HCEC 1CT (cell line): ENCODE measurements at places on chromosomes 7 and 10.

DNA sequence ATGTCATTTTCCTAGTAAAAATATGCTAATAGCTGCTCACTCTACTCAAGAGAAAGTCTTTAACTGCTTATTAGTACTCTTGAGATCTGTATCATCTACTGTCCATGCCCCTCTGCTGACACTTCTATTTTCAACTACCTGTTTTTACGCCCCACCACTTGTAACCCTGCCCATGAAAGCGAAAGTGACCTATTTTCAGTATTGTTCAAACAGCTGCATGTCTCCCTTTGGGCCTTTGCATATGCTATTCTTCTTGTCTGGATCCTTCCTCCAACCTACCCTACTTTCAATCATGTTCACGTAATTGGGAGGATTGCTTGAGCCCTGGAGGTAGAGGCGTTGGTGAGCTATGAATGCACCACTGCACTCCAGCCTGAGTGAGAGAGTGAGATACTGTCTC lies 1481.3 kb downstream of the GATA3 start:
- no peak for DNase-seq

DNA sequence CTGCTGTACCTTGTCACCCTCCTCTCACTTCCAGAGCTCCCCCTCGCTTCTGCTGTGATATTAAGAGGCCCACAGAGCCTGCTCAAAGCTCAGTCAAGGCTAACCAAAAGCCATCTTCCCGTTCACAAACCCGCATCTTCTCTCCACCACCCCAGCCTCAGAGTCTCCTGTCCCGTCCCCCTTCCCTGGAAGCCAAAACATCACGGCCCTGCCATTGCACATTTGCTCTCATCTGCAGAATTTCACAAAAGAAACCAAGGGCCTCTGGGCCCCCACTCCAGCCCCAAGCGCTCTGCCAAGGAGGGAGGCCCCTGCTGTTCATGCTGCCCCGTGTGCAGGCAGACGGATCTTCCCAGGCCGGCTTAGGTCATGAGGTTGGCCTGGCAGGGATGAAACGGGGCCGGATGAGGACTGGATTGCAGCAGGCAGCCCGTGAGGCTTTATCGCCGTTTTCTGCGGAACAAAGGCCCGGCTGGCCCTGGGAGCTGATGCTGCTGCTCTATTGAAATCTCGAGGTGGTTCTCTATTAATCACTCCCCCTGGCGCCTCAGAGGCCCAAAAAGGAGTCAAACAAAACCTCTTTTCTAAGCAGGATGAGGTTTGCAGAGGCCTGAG lies 31.6 kb upstream of the FOXK1 start:
- no peak for DNase-seq

DNA sequence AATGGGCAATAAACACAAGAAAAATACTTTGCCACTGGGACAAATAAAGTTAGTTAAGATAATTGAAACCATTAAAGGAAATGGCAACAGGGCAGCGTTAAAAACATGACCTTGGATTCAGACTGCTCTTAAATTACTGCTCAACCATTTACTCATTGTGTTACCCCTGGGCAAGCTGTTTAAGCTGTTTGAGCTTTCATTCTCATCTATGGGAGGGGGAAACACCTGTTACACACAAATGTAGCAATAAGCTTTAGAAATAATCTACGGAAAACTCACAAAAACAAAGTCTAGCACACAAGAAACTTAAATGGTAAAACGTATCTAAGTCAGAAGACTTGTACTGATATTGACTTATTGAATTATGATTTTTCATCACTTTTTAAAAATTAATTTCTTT lies 137.1 kb downstream of the KMT2E start:
- no peak for DNase-seq

DNA sequence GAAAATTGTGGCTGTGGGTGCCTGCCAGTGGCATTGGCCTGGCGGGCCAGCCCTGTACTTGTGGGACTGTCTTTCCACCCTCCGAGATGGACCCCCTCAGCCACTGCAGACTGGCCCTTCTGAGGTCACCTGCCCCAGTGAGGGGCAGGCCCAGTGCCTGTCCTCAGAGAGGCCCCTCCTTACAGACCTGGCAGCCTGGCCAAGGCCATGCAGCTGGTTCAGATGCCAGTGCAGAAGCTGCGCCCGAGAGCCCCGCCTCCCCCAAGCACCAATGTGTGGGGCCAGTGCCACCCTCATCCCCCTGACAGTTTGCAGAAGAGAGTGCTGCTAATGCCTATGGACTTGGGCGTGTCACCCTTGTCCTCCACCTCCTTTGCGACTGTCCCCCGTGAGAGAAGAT lies 10.0 kb downstream of the ZNF316 start:
- DNase-seq, result no peak

GRCh38 chr10:8416192-8416701 lies 361.8 kb downstream of the GATA3 start:
- DNase-seq, result no peak

DNA sequence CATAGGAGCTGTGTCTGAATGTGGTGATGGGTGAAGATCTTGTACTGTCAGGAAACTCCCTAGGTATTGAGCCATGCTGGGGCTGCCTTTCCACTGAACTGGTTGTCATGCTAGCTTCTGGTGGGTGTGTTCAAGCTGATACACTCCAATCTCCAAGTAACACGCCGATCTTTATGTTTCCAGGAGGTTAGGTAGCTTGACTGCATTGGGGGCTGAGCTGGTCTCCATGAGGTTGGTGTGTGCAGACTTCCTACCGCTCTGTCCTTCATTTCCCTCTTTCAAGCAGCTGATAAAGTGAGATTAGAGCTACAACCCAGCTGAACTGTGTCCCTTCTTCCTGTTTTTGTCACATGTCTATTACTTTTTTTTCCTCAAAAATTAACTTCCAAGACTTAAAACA lies 265.5 kb downstream of the ANKRD30A start:
- no peak for DNase-seq

DNA sequence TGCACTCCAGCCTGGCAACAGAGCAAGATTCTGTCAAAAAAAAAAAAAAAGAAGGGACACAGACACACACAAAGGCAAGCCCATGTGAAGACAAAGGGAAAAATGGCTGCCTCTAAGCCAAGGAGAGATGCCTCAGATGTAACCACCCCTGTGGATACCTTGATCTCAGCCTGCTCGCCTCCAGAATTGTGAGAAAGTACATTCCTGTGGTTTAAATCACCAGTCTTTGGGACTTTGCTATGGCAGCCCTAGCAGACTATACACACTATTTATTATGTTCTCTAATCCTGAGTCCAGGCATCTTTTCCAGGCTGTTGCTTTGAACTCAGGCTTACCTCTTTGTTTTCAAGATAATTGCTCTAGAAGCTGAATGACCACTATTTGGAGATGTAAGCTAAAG lies 494.3 kb downstream of the GALNT17 start:
- DNase-seq, result no peak

GRCh38 chr10:68151453-68151852 lies 42.2 kb downstream of the MYPN start:
- no peak for DNase-seq

- no peak for DNase-seq
Observed at GRCh38 chr7:8113184-8113583, 144.6 kb downstream of the GLCCI1 start.

DNA sequence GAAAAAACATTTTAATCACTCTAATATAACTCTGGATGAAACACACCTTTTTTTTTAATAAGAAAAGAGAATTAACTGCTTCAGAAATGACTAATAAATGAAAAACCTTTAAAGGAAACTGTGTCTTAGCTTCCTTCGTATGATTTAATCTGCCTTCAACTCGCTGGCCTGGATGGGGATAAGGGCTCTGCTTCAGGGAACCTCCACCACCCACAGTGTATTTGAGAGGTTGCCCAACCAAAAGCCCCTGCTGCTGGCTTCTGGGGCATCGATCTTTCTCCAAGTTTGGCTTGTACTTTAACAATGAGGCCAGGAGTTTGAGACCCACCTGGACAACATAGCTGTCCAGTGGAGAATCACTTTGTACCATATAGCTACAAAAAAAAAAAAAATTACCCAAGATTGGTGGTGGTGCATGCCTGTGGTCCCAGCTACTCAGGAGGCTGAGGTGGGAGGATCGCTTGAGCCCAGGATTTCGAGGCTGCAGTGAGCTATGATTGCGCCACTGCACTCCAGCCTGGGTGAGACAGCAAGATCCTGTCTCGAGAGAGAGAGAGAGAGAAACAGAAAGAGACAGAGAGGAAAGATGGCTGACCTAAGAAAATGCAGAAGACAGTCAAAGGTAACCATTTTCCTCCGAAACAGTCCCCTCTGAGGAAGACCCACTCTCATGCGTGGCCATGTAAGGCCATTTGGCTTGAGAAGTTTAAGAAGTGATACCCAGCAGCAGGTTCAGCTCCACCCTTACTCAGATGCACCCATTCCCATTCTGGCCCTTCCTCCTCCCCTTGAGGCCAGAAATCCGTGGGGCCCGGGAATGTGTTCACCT lies 13.6 kb upstream of the LIMK1 start:
- no peak for DNase-seq

- DNase-seq, result no peak
Observed at GRCh38 chr10:121450247-121450646, 148.0 kb downstream of the FGFR2 start.
